ENCODE measurements at places on chromosomes 2 and 18. TPM values are rescaled to one million over a fixed set of nuclear protein-coding genes. Genes with fewer than 3 reads are reported as not detected.

DNA sequence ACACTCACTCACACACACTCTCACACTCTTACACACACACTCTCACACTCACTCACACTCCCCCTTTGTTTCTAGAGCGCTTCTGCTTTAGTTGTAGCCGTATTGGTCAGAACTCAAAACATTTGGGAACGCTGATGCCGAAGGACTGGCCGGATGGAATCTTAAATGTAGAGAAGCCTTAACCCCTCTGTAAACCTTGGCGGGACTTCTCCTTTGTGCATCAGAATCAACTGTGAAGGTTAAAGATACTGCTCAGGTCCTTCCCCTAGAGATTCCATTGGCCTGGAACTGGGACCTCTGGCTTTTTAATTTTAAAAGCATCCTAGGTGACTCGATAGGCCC, 18.3 kb downstream of the SH3BP4 start:
- no peak for DNase-seq

- no peak for DNase-seq
These were observed 7.3 kb upstream of the ZAP70 start for GRCh38 chr2:97706112-97706511.

Gene SPAST
- 8.0 TPM for total RNA-seq

DNA sequence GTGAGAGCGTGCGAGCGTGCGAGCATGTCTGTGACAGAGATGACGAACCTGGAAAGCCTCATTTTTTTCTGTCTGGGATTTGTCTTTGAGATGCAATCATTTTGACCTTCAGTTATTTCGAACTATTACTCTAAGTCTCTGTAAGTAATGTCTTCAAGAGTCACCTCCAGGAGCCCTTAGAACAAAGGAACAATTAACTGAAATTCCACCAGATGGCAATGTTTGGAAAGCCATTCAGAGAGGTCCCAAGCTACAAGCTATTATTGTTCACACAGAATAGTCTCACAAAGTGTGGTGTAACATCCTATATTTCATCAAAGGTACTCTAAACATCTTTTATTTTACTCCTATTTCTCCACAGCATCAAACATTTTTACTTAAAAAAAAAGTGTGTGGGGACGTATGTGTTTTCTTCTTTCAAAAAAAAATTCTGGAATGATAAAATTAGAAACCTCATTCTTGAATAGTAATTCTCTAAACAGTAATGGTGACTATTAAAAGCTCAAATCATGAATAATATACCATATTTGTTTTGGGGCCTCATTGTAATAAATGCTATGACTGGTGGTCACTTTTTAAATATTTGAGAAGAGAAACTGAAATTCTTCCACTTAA, 35.1 kb upstream of the MAPRE2 start:
- DNase-seq, result no peak

GRCh38 chr2:109061736-109062135, 67.3 kb upstream of the SH3RF3 start:
- DNase-seq, result no peak

Gene REG1B
- total RNA-seq, result not detected

- no peak for DNase-seq
These were observed 79.4 kb downstream of the EPAS1 start for GRCh38 chr2:46376586-46376985.

- DNase-seq, result no peak
These were observed at the start of gene CPLX4 for GRCh38 chr18:59318460-59319050. Gene CPLX4 (minus strand): TSS chr18:59318649. CDS start chr18:59318462, 187 bp downstream.
